Stimulated activated CD8-positive, alpha-beta memory T cell treated with anti-CD3 and anti-CD28 coated beads, Interleukin-4, amount 100 ng/mL, for 24 hours (primary cell): ENCODE measurements at places on chromosomes 12 and 14.

DNA sequence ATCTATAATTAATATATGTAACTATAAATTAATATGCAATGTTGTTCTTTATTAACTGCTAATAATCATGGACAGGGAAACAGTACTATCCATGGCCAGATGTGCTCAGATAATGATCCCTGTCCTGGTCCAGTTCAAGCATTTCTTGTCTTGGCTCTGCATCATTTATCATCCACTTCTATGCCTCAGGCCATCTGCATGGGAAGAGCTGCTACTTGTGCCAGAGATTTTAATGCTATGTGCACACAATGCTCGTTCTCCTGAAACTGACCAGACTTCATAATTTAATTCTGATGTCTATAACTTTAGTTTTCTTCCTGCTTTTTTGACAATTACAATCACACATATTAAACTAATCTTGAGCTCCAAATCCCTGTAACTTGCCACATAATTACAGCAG, 11.2 kb upstream of the TMX1 start:
- DNase-seq, result no peak

DNA sequence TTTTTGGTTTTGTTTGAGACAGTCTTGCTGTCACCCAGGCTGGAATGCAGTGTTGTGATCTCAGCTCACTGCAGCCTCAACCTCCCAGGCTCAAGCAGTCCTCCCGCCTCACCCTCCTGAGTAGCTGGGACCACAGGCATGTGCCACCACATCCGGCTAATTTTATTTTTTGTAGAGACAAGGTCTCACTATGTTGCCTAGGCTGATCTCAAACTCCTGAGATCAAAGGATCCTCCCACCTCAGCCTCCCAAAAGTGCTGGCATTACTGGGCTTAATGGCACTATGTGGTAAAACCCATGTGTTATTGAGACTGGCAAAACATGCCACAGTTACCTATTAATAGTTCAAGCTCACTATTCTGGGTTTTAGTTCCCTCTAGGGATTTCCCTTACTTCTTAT, 51.2 kb upstream of the KCNH3 start:
- DNase-seq, result no peak

GRCh38 chr12:50992819-50993218, 33.4 kb downstream of the SLC11A2 start:
- DNase-seq, result no peak

- DNase-seq, result no peak
Observed at GRCh38 chr12:45343269-45344051, 127.6 kb downstream of the ANO6 start.

GRCh38 chr12:27730097-27730588, 19.5 kb downstream of the MRPS35 start:
- no peak for DNase-seq

GRCh38 chr12:120438495-120439198, 734 bp downstream of the COX6A1 start:
- no peak for DNase-seq

DNA sequence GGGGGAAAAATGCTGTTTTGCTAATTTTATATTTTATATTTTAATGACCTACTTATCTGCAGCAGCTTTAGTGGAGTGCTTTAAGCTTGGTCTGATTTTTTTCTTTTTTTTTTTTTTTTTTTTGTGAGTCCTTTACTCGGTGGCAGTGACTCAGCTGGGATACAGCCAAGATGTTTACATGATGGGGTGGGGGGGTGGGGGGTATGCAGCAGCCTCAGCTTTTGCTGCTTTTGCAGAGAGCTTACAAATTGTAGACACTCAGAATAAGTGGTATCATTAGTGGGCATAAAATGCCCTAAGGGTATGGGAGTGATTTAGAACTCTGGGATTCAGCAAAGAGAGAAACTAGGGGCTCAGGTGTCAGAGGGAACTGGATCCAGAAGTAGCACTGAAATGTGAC, 38.2 kb upstream of the ARHGAP5 start:
- DNase-seq, result no peak

- DNase-seq, result no peak
Observed at GRCh38 chr12:82672811-82673495, 13.8 kb upstream of the TMTC2 start.

- DNase-seq, result no peak
Observed at GRCh38 chr12:12560587-12561370, 1.9 kb downstream of the DUSP16 start.

GRCh38 chr14:56659964-56660551, 80.5 kb downstream of the TMEM260 start:
- no peak for DNase-seq

GRCh38 chr14:23428686-23429495, 6.6 kb downstream of the MYH7 start:
- no peak for DNase-seq

DNA sequence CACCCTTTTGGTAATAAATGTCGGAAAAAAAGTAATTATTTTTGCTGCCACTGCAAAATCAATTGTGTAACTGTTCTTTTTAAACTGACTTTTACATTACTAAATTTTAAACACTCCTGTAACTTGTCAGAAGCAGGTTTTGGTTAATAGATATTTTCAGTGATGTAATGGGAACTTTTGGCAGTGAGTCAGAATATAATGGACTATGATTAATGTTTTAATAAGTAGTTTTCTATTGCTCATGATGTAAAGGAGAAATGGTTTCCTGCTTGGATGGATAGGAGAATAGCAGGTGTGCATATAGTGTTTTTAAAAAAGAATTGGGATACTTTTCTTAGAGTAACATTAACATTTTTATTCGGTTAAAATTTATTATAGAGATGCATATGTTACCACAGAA, 58.8 kb downstream of the TRMT5 start:
- no peak for DNase-seq

DNA sequence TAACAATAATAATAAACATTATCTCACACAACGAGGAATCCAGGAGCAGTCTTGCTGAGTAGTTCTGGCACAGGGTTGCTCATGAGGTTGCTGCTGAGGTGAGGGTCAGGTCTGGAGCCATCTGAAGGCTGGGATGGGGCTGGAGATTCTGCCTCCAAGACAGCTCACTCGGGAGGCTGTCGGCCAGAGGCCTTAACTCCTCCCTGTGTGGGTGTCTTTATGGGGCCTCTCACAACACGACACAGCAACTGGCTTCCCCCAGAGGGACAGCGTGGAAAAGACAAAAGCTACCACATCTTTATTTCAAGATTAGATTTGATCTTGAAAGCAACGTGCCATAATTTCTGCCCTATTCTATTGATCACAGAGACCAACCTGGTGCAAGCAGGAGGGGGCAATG, 7.2 kb upstream of the CD4 start:
- DNase-seq, result no peak

- DNase-seq, result no peak
Observed at GRCh38 chr12:132618683-132619043, at the start of gene P2RX2. Gene P2RX2 (plus strand): TSS chr12:132618776. CDS start chr12:132618817, 41 bp downstream.

DNA sequence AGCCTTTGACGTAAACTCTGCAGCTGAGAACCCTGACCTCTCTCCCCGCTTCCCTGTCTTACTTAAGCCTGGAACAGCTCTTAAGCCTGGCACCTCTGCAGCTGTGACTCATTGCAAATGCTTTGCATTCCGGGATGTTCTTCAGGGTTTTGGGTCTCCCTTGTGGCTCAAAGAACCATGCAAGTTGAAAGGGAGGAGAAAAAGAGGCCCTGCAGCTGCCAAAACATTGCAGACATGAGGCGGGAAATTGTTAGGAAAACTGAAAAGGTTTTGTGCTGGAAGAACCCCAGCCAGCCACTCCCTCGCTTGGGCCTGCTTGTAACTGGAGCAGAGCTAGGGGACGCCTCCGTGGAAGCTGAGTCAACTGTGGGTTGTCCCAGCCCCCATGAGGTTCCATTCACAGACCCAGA, 60.2 kb upstream of the FERMT2 start:
- no peak for DNase-seq

- DNase-seq, result no peak
Observed at GRCh38 chr12:13128291-13128965, 25.0 kb upstream of the GSG1 start.

GRCh38 chr12:24494401-24494800, 454.5 kb downstream of the BCAT1 start:
- DNase-seq, result no peak

- no peak for DNase-seq
Observed at GRCh38 chr14:95023115-95023514, 134.2 kb downstream of the DICER1 start.

DNA sequence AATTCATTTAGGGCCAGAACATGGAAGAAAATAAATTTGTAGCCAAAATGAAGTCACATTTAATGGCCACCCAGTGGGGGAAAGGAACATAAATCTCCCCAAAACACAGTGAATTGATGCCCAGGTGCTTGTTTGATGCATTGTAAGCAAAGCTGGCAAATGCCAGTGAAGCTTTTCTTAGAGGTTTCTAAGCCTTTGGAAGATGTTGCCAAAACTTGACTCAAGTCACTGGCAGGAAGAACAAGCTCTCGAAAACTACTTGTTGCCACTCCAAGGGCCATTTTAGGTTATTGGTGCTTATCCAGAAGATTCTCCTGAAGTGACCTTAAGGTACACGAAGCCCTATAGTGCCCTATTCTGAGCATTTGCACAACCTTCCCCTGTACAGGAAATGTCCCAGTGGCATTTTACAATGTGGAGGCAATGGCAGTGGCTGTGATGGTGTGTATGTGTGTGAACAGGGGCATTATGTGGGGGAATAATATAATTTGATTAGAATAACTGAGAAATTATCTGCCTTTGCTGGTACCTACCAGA, 89.5 kb upstream of the NOVA1 start:
- no peak for DNase-seq

DNA sequence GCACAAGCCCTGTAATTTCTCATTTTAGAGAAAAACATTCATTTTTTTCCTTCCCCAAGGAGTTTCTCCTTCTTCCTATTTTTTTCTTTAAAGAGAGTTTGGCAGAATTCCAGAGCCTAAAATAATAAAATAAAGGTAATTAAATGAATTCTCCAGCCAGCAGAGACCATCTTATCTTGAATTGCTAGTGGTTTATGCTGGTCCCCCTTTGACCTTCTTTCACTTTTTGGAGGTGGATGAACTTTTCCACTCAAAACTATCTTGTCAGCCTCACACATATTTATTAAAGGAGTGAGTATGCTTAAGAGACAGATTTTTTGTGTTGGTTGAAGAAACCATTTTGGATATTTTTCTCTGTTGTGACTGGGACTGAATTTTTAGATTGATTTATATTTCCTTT, 47.6 kb downstream of the ADIPOR2 start:
- no peak for DNase-seq

GRCh38 chr12:98990648-98991047, 345.6 kb downstream of the APAF1 start:
- no peak for DNase-seq

- DNase-seq, result peak; percentile 48
Observed at GRCh38 chr14:61444215-61444768, 122.9 kb downstream of the PRKCH start.

DNA sequence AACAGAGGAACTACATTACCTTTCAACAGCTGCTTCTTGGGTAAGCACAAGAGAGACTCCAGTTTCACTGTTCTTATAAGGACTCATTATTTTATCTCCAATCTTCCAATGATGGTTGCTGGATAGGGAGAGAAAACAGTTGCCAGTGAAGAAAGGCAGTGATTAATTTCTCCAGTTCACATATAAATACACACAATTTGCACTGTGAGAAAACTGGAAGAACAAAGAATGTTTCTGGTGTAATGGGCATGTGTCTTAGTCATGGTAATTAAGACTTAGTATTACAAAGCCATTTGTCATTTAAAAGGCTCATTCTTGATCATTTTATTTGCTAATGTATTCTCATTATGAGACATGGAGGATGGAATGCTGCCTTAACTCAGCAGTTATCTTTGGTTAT, 78.0 kb upstream of the FAR2 start:
- DNase-seq, result no peak

GRCh38 chr12:97545804-97546203, 83.2 kb downstream of the RMST start:
- no peak for DNase-seq

DNA sequence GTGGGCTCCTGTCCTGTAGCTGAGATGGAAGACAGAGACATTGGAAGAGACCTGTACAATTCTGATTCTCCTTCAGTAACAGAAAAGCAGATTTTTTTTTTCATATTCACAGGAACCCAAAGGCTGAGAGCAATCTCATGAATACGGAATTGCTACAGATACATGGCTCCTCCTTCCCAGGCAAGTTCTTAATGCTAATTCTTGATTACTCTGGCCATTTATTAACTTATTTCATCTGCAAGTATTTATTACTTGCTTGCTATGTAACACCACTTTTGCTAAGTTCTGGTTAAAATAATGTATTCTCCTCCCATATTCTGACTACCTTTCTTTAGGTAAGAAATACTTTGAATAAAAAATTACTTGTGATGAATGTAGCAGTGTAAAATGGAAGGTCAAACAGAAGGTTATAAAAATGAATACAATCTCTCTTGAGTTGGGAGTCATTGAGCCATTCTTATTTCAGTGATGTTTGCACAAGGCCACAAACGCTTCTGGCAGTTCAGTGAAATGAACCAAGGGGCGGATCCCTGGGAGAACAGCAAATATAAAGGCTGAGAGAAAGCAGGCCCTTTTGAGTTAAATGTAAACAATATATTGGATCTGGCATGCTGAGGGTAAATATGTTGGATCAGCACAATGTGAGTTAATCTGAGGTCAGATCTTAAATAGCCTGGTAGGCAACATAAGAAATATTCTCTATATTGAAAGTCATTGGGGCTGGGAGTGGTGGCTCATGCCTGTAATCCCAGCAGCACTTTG, 37.6 kb downstream of the MUCL1 start:
- no peak for DNase-seq

- no peak for DNase-seq
Observed at GRCh38 chr14:73172500-73172899, 36.2 kb downstream of the PSEN1 start.

DNA sequence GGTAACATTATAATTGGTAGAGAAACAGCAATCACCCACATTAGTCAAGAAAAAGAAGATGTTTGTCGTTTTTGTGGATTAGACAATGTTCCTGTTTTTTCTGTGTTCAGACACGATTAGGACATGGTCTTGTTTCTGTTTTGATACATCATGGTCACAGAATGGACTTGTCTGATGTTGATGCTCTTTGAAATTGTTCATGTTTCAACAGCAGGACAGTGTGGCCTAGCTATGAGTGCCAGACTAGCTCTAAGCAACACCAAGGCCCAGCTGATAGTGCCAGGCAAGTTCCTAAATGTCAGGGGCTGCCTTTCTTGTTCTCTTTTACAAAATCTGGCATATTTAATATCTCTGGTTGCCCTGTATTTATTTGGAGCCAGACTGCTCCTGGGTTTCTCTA, 40.9 kb upstream of the TOMM20L start:
- no peak for DNase-seq

DNA sequence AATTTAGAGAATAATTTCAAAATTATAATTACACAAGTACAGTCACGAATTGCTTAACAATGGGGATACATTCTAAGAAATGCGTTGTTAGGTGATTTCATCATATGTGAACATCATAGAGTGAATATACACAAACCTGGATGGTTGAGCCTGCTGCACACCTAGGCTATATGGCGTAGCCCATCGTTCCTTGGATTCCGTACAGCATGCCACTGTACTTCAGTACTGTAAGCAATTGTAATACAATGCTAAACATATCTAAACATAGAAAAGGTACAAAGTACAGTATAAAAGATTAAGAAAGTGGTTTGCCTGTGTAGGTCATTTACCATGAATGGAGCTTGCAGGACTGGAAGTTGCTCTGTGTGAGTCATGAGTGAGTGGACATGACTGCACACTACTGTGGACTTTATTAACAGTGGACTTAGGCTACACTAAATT, 286.2 kb downstream of the CACNA1C start:
- no peak for DNase-seq

- peak; percentile 78 for DNase-seq
Observed at GRCh38 chr14:34873589-34874385, 1.4 kb downstream of the BAZ1A start.

GRCh38 chr14:83940253-83940652, 1589.7 kb upstream of the FLRT2 start:
- no peak for DNase-seq

GRCh38 chr14:105271224-105271890, 23.0 kb downstream of the BTBD6 start:
- DNase-seq, result no peak
